SJCRH30 (cell line): ENCODE measurements at places on chromosomes 3 and 15. TPM values are rescaled to one million over a fixed set of nuclear protein-coding genes. Genes with fewer than 3 reads are reported as not detected.

Gene LPCAT4
- 18.3 and 30.7 TPM in 2 replicates for total RNA-seq

DNA sequence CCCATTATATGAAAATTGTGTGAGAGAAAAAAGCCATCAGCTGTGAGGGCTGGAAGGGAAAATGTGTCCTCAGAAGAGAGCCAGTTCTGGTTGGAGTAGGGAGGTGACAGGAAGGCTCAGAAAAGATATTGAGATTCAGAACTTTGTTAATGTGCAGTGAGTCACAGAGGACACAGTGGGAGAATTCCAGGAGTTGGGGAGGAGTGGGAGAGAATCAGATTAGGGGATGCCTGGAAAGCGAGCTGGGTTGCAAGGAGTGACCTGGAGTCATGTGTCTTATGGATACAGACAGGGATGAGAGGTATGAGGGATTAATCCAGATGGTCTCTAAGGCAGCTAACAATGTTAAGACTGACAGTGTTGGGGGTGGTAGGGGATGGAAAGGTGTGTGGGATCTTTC, 67.5 kb downstream of the CHST2 start:
- H3K36me3 ChIP-seq: no peaks in the 10 kb centered on the region
- no peak overlapping the region for H3K4me3 ChIP-seq
- no peak overlapping the region for H3K27ac ChIP-seq
- no peak for DNase-seq
- H3K4me1 ChIP-seq: no peaks in the 10 kb centered on the region

GRCh38 chr3:75981401-75981800, 196.1 kb upstream of the ZNF717 start:
- no peak overlapping the region for H3K4me3 ChIP-seq
- no peak for DNase-seq
- H3K4me1 ChIP-seq: no peaks in the 10 kb centered on the region
- H3K36me3 ChIP-seq: no peaks in the 10 kb centered on the region
- no peak overlapping the region for H3K27ac ChIP-seq

Gene SLC2A2
- not detected in 2 replicates for total RNA-seq

- H3K4me1 ChIP-seq: no peaks in the 10 kb centered on the region
- no peaks in the 10 kb centered on the region for H3K36me3 ChIP-seq
These were observed 73.4 kb downstream of the CCK start for GRCh38 chr3:42192334-42193200.

GRCh38 chr15:98896802-98897732, 110.5 kb downstream of the PGPEP1L start:
- DNase-seq: peak; percentile 30
- H3K4me1 ChIP-seq: peaks cover 23% of the 10 kb centered on the region
- H3K4me3 ChIP-seq: no peak overlapping the region
- H3K27ac ChIP-seq: peak overlapping the region; percentile 63

GRCh38 chr3:170703121-170703588, 117.3 kb upstream of the SLC7A14 start:
- no peak overlapping the region for H3K27ac ChIP-seq
- H3K4me1 ChIP-seq: peaks cover 18% of the 10 kb centered on the region
- H3K36me3 ChIP-seq: no peaks in the 10 kb centered on the region
- no peaks in the 10 kb centered on the region for H3K27me3 ChIP-seq

Gene CA12
- 0.57 and 0.94 TPM in 2 replicates for total RNA-seq
